ENCODE measurements at places on chromosomes 5 and 9.

- no peak for DNase-seq
Observed at GRCh38 chr5:170330568-170331054, 33.0 kb upstream of the LCP2 start.

GRCh38 chr9:98091735-98092612 lies 27.0 kb downstream of the TRIM14 start:
- DNase-seq: no peak

DNA sequence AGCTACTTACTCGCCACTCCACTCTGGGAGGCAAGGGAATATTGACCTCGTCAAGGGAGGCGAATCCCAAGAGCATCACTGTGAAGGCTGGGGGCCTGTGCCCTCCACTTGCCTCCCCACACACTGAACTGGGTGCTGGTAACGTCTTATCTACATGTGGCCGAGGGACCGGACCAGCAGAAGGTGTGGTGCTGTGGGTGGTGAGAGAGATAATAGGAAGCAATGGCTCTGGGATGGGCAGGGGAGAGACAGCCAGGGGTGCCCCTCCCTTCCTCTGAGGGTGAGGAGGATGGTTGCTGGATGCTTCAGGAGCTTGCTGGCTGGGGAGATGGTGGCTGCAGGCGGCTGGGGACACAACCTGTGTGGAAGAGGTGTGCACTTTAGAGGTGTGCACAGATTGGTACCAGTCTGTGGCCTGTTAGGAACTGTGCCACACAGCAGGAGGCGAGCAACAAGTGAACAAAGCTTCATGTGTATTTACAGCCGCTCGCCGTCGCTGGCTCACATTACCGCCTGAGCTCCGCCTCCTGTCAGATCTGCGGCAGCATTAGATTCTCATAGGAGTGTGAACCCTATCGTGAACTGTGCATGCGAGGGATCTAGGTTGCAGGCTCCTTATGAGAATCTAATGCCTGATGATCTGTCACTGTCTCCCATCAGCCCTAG lies 100.3 kb downstream of the ENTREP1 start:
- DNase-seq: no peak

DNA sequence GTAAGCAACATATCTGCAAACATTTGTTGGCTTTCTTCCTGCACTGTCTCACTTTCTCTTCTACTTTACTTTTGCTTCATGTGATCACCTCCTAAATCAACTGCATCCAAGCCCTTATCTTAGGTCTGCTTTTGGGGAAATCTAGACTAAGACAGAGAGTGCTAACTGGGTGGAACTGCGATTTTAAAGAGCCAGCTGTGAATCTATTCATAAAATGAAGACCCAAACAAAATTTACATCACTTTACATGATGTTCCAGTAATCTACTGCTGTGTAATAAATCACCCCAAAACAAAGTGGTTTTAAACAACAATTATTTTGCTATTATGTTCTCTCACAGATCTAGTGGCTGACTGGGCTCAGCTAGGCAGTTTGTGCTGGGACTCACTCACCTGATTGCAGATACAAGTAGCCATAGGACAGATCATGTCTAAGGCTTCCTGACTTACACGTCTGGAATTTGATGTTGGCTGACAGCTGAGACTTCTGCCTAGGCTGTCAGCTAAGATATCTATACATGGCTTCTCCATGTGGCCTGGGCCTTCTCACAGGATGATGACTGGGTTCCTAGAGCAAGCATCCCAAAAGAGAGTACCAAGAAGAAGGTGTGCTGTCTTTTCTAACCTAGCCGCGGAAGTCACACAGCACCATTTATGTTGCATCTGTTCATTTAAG lies 145.1 kb upstream of the TBCA start:
- no peak for DNase-seq

DNA sequence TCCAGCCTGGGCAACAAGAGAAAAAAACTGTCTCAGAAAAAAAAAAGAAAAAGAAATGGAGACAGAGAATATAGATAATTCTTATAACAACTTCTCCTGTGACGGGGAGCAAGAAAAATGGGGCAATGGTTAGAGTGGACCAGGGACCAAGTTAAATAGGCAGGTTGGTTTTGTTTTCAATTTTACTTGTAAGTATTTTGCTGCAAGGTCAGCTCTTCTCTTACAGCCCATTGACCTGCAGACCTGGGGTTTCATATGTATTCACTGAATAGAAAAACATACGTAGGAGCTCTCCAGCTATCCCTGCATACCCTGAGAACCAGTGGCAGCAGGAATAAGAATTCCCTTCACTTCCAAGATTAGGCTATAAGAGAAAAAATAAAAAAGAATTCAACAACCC lies 29.2 kb upstream of the IL13 start:
- no peak for DNase-seq

DNA sequence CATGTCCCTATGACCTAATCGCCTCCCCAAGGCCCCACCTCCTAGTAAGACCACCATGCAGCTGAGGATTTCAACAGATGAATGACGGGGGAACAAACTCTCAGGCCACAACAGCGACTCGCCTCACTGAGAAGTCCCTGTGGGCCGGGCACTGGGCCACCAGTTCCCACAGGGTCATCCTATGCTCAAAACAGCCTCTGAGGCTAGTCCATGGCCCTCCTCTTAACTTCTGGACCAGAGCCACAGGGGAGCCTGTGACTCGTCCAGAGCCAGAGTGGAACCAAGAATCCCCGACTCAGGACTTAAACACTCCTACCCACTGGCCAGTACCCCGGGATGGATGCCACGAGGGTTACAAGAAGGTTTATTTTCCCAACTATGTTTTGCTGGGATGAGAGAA lies 12.3 kb downstream of the GFPT2 start:
- DNase-seq: no peak

DNA sequence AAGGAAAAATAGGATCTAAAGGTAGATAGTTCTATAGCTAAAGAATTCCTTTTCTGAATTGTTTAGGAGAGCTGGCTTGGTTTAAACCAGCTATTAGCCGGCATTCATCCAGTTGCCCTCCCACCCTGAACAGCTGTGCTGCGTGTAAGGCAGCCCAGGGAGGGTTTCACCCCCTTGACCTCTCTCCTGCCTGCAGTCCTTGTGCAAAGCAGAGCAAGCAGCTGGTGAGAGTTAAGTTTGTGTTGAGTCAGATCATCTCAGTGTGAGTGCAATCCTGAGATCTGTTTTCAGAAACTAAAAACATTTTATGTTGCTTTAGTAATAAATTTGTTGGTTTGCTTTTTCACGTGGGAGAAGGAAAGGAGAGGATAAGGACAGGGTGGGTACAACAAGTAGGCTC lies 13.0 kb downstream of the SLC25A25 start:
- no peak for DNase-seq

DNA sequence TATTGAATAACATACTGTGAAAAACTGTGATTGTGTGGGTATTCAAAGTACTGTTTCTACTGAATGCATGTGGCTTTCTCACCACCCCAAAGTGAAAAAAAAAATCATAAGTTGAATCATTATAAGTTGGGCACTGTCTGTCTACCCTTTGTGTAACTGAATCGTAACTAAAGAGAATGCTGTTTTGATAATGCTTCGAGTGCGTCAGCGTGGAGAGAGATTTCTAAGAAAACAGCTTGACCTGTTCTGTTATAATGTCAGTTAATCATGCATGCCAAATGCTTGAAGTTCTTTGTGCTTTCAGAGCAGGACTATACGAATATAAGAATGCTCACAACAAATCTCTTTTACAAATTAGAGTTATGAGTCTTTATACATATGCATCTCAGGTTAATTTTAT lies 148.8 kb upstream of the SGCD start:
- DNase-seq: no peak

DNA sequence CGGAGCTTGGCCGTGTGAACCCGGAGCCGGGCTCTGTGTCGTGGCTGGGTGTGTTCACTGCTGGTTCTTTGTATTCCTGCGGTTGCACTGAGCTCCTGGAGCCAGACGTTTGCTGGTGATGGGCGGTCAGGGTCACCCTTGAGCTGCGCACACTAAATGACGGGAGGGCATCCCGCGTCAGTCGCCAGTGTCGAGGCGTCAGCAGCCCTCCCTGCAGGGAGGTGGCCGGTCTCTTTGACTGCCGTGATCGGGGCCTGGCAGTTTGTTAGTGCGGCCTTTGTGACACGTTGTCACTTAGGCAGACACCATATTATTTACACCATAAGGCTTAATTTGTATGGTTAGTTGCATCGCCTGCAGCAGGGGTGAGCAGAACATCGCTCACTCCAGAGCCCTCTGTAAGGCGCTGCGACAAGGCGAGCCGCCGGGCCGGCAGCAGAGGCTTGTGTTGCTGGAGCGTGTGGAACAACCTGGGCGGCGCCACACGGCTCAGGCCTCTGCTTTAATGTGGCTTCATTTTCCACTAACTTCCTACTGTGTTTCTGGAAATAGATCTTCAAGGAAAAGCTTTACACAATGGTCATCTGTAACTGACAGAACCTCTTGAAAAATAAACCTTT lies 8.3 kb downstream of the NDUFS6 start:
- DNase-seq: no peak

DNA sequence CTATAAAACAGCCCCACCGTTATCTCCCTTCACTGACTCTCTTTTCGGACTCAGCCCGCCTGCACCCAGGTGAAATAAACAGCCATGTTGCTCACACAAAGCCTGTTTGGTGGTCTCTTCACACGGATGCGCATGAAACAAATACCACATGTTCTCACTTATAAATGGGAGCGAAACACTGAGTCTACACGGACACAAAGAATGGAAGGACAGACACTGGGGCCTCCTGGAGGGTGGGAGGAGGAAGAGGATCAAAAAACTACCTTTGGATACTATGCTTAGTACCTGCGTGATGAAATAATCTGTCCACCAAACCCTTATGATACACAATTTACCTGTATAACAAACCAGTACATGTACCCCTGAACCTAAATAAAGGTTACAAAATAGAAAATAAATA lies 98.6 kb downstream of the ICE1 start:
- no peak for DNase-seq

- no peak for DNase-seq
Observed at GRCh38 chr5:17829456-17829855, 195.2 kb downstream of the TAF11L14 start.

DNA sequence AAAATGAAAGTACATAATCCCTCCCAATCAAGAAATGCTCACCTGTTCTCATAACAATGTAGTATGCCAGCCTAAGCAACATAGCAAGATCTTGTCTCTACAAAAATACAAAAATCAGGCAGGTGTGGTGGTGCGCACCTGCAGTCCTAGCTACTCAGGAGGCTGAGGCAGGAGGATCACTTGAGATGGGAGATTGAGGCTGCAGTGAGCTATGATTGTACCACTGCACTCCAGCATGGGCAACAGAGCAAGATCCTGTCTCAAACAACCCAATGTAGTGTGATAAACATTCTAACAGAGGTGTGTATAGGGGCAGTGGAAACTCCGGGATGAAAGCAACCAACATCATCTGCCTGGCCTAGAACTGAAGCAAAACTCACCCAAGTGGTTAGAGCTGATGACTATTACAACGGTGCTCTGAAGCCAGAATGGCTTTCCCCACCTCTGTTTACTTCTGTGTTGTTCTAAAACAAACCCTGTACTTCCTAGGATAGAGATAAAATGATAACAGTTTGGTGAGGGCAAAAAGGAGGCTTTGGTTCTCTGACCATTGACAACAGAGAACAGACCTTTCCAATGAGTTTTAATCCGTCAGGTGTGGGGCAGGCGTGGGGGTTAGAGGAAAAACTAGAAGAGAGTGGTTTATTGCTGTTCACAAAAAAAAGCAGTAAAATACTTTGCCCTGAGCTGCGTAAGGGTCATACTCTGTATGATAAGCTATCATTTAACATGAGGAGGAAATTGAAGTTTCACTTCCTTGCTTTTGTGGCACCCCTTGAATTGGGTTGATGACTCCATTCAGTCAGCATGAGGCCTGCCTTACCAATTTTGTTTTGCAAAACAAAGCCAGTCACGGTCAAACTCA lies 18.9 kb downstream of the WNT8A start:
- no peak for DNase-seq
